ENCODE measurements at places on chromosomes 11 and 22.

DNA sequence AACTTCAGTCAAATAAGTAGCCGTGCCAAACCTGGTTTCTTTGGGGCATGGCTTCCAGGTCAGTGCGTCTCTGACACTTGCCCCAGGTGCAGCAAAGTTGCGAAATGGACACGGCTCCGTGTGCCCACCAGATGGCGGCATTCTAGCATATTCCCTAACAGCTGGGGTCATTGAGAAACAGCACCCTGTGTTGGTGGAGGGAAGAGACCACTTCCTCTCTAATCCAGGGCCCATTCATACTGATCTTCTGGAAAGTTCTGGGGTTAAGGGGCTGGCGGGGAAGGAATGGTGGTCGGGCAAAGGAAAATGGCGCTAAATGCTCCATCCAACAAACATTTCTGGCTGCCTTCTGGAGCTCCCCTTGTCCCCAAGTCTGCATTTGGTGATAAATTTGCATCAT lies 141.2 kb upstream of the TIMP3 start:
- DNase-seq = peak; percentile 34

- DNase-seq = no peak
Measured at GRCh38 chr11:46649180-46649738, 31.9 kb downstream of the ATG13 start.

DNA sequence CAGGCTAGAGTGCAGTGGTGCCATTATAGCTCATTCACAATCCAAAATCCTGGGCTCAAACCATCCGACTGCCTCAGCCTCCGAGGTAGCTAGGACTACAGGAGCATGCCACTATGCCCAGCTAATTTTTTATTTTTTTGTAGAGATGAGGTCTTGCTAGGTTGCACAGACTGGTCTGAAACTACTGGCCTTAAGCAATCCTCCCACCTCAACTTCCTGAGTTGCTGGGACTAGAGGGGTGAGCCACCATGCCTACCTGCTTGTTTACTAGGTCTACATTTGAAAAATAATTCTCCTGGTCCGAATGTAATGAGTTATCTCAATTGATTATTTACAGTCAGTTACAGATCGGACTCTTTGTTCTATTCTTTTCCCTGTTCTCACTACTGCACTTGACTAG lies 22.0 kb downstream of the TAF1D start:
- no peak for DNase-seq

GRCh38 chr11:8340296-8340695 lies 76.6 kb upstream of the LMO1 start:
- no peak for DNase-seq

Data from CD4-positive, alpha-beta T cell treated with Interleukin-6 at 100 ng/mL for 8 hours (primary cell).